ENCODE measurements at places on chromosomes 5 and 9.
A peak's percentile ranks its signal among the peaks of the same experiment; 100 is the strongest.

GRCh38 chr5:75023368-75024159, 28.8 kb downstream of the GCNT4 start:
- peak; percentile 8 for DNase-seq

DNA sequence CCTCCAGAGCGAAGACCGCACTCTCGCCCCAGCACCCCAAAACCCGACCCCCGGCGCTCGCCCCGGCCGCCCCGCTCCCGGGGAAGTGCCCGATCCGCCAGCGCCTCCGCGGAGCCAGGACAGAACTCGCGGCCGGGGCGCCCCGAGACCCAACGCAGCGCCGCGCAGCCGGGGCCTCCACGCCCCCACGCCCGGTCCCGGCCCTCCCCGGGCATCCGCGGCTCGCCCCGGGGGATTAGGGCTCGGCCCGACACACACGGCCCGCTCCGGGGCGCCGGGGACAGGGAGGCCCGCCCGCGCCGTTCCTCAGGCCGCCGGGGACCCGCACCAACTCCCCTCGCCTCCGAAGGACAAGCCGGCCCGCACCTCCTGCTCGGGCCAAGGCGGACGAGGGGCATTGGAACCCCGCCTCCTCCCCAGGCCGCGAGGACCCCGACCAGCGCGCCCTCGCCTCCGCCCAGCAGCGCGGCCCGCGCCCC, 544 bp downstream of the FNBP1 start:
- no peak for DNase-seq

DNA sequence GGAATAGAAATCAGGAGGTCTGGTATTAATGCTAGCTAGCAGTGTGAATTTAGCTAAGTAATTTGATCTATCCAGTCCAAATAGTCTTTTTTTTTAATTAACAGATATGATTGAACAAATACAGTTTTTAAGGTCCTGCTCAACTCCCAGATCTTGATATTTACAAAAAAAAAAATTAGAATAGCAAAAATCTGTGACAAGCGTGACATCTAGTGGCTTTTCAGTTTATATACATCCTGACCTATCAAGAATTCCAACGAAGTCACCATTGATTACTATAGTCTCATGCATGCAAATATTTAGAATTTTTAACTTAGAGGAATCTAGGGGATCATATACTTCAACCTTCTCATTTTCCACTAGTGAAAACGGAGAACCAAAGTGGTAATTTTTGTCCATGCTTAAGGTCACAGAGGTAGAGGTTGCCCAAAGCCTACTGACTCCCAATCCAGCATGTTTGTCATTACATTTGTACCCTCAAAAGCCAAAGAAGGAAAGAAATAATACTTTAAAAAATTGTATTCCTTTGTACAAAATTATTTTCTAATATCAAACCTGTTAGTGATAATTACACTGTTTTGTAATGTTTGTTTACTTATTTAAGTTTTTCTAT, 17.6 kb upstream of the TARS1 start:
- no peak for DNase-seq

GRCh38 chr5:65874241-65874640, 52.1 kb upstream of the ERBIN start:
- no peak for DNase-seq

- DNase-seq = no peak
These were observed 20.5 kb downstream of the ABCA1 start for GRCh38 chr9:104907278-104907951.

DNA sequence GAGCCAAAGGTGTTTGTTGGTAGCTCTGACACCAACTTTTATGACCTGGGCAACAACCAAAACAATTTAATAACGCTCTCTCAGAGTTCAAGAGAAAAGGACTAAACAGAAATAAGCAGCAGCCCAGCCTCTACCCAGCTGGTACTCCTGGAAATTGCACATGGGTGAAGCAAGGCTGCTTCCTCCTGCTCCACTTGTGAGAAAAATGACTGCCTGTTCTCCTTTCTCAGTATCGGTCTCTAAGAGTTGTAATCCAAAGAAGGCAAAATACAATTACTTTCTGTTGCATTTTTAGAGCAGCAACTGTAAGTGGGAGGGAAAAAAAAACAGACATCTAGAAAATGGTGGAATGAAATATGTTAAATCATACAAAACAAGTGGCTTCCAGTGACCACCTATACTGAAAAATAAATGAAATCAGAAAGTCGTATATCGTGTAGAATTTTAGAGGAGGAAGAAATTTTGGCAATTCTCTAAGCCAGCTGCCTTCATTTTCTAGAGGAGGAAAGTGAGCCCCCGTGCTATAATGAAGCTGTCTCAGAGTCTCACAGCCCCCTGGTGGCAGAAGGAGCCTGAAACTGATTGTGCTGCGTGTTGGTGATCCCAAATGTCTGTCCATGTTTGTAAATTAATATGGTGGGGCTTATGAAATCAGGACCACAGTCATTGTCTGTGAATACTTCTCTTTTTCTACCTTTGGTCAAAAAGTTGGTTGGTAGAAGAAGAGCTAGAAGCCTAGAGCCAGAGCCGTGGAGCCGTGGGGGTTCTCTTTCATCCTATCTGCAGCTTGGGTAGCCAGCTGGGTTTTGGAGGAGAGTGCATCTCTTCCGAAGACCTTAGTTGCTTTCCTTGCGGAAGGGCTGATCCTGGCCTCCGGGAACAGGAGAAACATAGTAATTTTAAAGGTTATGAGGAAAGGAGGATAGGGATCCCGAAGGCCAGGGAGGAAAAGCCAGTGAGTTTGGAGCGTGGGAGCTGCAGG, 139.9 kb downstream of the PIP5K1B start:
- DNase-seq = no peak

- DNase-seq = no peak
These were observed 17.4 kb upstream of the PRLR start for GRCh38 chr5:35247648-35248034.

DNA sequence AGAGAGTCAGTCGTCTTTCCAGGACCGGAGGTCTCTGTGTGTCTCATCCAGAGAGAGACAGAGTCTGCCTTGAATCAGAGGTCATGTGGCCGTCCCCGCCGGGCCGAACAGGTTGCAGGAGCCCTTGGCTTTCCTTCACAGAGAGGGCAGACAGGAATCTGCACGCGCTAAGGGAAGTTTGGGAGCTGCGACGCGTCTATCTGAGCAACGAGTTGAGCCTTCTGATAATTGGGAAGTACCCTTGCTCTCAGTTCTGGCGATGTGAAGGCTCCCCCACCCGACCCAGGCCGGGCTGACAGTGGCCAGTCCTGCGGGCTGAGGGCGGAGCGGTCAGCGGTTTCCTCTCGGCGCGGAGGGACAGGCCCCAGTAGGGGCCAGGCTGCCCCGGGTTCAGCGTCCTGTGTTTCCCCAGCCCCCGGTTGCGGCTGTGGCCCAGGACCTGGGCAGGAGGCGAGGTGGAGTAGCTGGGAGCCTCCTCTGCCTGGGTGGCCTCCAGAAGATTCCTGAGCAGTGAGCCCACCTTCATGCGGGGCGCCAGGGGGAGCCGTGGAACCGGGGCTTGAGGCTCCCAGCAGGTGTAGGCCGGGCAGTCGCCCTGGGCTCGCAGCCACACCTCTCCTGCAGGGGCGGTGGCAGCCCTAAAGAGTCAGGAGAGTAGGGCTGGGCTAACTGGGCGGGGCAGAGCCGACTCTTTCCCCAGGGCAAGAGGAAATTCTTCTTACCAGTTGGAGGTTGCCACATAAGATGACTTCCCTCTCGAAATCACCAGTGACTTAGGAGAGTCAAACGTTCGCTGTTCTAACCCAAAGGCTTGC, 13.9 kb downstream of the NR2F1 start:
- DNase-seq = no peak

GRCh38 chr9:17783227-17783626, 204.4 kb downstream of the SH3GL2 start:
- DNase-seq = no peak

- no peak for DNase-seq
These were observed 89.2 kb downstream of the ANKRD33B start for GRCh38 chr5:10653043-10653442.

- no peak for DNase-seq
These were observed 253.8 kb downstream of the ZNF608 start for GRCh38 chr5:124492444-124493224.

DNA sequence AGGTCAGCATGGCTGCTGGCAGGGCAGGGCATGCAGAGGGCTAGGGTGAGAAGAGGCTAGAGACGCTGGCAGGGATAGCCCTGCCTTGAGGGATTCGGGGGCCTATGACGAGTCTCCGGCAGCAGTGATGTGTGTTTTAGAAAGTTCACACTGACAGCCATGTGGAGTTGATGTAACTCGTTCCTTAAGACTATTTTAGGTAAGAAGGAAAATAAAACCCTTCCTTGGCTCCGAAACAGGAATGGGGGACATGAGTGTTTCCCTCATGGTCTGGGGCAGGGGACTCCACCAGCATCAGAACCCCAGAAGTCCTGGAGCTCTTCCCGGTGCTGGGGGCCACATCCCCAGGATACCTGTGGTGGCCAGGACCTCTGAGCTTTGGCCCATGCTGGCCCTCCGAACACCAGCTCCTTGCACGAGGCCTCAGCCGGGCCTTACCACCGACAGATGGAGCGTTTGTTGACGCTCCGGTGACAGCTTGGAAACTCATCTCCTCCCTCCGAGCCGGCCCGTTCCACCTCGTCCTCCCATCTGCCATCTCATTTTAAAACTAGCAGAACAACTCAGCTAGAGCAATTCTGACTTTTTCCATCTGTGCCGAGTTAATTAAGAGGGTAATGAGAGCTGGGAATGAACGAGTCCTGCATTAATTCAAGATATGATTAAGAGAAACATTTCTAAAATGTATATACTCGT, 337.7 kb downstream of the CDK5RAP2 start:
- DNase-seq = no peak

DNA sequence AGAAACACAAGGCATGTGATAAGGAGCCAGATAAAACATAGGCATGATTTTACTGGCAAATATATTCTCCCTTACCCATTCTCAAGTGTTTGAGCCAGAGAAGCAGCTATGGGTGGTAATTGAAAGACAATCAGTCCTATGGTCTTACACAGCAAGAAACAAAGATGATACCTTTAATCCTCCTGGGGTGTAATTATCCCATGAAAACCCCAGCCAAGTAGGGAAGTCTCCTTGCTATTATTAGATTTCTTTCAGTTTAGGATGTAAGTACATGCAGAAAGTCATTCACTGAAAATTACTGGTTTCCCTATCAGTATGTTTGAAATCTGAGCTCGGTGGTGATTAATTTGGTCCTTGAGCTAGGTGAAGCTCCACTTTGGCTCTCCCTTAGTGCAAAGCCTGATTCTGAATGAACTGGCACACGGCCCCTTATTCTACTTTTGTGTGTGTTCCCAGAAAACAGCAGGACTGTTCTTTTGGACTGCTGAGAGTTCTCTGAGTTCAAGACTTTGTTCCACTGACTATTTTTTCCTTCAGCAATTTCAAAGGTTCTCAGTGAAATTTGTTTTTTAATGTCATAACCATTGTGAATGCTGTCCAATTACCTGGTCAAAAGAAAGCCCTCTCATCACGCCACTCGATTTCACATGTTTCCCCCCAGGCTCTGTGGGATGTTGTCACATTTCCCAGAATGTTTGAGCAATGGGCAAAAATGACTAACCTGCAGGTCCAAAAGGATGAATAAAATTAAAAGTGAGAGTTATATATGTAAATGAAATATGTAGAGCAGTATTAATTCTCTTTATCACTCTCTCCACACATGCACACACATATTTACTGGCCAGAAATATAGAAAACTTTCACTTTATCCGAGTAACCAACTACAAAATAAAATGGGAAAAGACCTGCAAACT, 343.0 kb downstream of the RAB3C start:
- DNase-seq = no peak

DNA sequence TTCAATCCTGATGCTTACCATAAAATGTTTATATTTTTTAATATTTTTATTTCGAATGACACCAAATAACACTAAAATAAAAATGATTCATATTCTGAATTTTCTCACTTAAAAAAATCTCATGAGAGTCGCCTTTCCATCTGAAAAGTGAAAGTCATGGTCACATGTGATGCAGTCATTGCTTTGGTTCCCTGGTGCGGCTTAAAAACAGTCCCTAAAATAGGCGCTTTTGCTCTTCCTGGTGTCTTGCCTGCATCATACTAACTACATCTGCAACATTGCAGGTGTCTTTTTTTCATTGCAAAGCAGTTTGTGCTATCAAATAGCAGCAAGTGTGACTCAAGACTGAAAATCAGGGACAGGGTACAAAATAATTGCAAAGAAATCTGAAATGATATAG, 185.2 kb upstream of the NREP start:
- DNase-seq = no peak

DNA sequence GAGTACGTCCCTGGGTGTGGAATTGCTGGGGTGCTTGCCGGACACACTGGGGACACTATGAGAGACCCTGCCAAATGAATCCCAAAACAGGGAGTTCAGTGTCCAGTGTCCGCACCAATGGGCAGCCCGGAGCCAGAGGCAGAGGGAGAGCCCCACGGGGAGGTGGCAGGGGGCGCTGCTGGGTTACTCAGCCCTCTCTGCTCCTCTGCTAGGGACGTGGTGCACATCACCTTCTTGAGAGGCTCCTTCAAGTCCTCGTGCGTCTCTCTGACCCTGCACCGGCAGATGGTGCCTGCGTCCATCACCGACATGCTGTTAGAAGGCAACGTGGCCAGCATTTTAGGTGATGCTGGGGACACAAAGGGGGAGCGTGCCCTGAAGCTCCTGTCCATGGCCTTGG, 20.8 kb downstream of the STKLD1 start:
- DNase-seq = no peak

- DNase-seq = no peak
These were observed 367.4 kb upstream of the TRPC7 start for GRCh38 chr5:136732751-136733150.

GRCh38 chr5:158922816-158923215, 176.9 kb downstream of the EBF1 start:
- DNase-seq = no peak

GRCh38 chr5:51860532-51861018, 477.3 kb downstream of the ISL1 start:
- no peak for DNase-seq

DNA sequence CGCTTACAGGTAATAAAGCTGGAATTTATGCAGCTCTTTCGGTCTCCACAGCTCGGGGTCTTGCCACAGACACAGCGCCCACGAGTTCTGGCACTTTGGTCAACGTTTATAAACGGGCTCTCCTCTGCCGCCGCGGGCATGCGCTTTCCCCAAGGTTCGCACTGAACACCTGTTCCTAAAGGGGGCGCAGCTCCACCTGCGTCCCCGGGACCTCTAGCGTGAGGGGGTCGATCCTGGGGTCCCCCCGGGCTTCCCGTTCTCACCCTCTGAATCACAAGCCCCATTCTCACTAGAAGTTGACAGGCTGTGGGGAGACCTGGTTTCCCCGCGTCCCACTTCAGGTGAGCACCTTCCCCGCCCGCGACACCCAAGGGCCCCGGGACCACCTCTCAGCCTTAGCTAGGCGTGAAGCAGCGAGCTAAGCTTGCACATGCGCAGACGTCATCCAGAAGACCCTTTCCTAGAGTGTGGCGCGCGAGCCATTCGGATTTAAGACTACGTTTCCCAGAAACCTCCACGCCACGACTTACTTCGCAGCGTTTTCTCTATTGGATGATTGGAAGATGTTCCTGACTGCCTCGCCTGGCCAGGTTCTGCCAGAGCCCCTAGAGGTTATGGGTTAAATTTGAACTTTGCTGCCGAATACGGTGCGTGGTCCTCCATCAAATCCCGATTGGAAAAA, 21.3 kb upstream of the ZNF782 start:
- DNase-seq = no peak
